ENCODE measurements at places on chromosomes 3 and 15.

GRCh38 chr3:32822609-32823498, 5.1 kb downstream of the TRIM71 start:
- no peak for DNase-seq

GRCh38 chr3:137105277-137105977, 147.6 kb downstream of the IL20RB start:
- peak; percentile 0 for DNase-seq

GRCh38 chr15:20356444-20356910, 185.1 kb downstream of the GOLGA6L6 start:
- DNase-seq = no peak

- no peak for DNase-seq
Measured at GRCh38 chr3:151750181-151750580, 16.5 kb downstream of the AADACL2 start.

DNA sequence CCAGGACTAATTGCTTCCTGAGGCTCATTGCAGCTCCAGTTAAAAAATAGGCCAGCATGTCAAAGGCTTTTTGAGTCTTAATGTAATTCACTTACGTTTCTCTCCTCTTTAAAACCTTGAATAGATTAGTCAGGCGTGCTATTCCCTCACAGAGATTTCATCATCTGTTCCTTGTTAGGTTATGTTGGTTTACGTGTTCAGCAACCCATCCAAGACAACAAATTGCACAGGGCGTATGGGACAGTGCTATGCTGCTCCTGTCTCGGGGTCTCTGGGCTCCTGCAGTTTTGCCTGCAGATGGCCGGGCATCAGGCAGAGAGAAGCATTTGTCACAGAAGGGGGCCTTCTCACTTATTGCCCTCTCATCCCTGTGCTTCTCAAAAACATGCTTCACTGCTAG, 117.1 kb downstream of the CHDH start:
- no peak for DNase-seq

GRCh38 chr15:34708422-34708821, 46.4 kb downstream of the GJD2 start:
- DNase-seq = no peak
